A172 (cell line): ENCODE measurements at places on chromosomes 7 and 10. TPM values are rescaled to one million over a fixed set of nuclear protein-coding genes. Genes with fewer than 3 reads are reported as not detected.

The TMEM236 gene
- 0.05 and 0.12 TPM in 2 replicates for total RNA-seq

GRCh38 chr10:116198676-116199035 is 74.3 kb downstream of the GFRA1 start:
- DNase-seq, result no peak

DNA sequence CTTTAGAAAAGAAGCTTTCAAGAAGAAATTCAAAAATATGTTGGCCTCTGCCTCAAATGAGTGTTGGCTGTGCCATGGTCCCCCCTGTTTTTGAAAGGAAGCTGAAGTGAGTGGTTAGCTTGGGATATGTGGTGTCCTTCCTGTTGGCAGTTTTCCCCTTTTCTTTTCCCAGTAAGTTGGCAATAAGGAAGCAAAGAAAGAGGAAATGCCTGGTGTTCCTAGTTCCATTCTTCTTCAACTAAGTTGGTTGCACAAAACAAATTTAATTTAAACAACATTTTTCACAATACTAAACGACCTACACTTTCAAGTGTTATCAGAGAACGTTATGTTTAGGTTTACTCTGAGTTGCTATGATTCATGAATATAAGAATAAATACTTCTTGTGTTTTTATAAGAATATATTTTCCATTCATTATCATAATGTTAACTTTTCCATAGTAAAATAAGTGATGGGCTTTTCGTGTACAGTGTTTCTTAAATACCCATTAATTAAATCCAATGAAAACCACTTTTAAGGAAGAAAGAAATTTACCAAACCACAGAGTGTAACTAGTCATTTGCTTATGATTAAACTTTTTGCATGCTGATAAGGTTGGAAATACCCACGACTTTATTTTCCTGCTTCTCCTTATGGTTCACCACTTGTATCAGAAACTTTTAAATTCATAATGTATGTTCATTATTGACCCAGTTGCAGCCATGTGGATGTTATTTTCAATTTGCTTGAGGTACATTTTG is 7.7 kb downstream of the HDAC9 start:
- no peak for DNase-seq

DNA sequence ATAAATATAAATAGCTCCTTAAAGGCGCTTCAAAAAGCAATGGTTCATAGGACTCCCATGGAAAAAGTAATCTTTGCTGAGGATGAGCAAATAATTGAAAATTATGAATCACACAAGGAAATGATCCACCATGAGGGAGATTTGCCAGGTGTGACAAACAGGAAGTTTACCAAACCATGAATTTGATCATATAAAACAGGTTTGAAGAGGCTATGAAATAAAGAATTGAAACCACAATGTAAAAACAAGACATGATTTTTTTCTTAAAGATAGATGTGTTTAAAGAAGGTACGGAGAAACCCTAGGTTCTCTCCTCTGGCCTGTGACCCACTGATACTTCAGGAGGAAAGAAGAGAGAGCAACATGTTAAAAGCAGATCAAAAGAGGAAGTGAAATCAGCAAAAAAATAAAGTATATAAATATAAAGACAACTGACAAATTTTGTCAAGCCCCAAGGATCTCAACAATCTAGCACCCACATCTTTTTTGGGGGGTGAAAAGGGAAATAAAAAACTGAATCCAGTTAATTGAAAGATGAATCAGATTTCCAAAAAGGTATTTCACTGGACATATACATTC is 111.3 kb upstream of the ASAH2 start:
- DNase-seq, result peak; percentile 7

DNA sequence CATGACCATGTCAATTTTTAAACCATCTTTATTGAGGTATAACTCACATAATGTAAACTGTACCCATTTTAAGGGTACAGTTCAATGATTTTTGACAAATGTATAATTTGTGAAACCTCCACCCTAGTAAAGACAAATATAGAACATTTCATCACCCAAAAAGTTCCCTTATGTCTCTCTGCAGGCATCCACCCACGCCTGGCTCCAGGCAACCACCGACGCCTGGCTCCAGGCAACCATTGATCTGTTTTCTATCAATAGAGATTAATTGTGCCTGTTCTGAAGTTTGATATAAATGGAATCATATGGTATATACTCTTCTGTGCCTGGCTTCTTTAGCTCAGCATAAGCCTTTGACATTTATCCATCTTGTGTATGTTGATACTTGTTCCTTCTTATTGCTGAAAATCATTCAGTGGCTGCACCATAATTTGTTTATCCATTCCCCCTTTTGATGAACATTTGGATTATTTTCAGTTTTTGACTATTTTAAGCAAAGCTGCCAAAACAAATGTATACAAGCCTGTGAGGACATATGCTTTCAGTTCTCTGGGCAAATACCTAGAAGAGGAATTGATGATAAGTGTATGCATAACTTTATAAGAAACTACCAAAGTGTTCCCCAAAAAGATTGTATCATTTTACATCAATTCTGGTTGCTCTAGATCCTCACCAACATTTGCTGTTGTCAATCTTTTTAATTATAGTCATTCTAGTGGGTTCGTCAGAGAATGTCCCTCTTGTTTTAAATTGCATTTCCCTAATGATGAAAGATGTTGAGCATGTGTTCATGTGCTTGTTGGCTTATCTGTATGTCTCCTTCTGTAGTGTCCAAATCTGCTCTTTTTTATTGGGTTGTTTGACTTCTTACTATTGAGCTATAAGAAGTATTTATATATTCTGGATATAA is 55.7 kb upstream of the HECTD2 start:
- no peak for DNase-seq

DNA sequence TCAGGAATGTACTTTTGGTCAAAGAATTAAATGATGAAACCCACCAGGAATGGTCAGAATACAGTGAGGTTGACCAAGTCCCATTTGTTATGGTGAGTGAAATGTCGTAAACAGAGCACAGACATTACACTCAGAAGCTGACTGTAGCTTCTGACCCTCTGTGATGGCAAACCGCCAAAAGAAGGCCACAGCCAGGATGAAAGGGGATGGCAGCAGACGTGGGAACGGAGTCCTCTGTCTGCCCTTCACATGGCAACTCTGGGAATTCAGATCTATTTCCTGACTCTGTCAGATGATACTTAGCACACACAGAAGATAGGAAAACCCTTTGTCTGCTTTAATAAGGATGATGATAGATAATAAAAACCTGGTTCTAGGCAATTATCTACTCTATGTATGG is 757.1 kb downstream of the SORCS3 start:
- no peak for DNase-seq

The GNGT1 gene
- total RNA-seq, result 0.24 and 0.67 TPM in 2 replicates

GRCh38 chr7:141686670-141687069 is 15.3 kb downstream of the DENND11 start:
- no peak for DNase-seq

The ADRA2A gene
- not detected in 2 replicates for total RNA-seq

- no peak for DNase-seq
Measured at GRCh38 chr10:29643771-29644501, 9.2 kb upstream of the SVIL start.

The OR9A2 gene
- total RNA-seq, result not detected in 2 replicates

DNA sequence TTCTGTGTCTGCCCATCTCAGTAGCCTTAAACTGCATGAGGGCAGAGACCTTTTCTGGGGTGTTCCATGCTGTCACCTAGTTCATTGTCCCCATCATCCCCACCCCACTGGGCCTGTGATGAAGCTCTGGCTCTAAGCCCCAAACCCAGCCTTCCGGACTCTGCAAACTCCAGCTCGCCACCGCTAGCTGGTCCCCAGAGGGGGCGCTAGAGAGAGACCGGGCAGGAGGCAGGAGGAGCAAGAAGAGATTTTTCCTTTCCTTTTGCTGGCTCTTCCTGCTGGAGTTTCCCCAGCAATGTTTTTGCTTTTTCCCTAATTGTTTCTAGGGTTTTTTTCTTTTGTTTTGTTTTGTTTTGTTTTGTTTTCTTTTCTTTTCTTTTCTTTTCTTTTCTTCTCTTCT is 234.4 kb downstream of the TEX36 start:
- DNase-seq, result peak; percentile 3

DNA sequence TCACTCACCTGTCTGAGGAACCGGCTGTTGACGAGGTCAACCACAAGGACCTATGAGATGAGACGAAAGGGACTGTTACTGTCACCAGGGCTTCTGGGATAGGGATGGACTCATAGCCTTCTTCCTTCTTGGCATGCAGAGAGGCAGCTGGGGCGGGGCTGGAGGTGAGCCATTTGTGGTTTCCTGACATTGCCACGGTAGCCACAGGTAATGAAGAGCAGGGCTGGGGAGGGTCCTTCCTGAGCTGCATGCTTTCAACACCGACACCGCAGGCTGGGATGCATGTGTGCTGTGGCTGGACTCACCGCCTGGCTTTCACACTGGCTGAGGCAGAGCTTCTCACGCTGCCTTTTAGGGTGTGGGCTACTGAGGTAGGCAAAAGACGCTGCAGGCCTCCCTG is 46.4 kb upstream of the MKRN1 start:
- DNase-seq, result no peak

GRCh38 chr7:140214075-140214684 is 37.4 kb upstream of the KDM7A start:
- DNase-seq, result no peak

GRCh38 chr10:37667736-37668135 is 189.7 kb downstream of the ZNF248 start:
- DNase-seq, result no peak

DNA sequence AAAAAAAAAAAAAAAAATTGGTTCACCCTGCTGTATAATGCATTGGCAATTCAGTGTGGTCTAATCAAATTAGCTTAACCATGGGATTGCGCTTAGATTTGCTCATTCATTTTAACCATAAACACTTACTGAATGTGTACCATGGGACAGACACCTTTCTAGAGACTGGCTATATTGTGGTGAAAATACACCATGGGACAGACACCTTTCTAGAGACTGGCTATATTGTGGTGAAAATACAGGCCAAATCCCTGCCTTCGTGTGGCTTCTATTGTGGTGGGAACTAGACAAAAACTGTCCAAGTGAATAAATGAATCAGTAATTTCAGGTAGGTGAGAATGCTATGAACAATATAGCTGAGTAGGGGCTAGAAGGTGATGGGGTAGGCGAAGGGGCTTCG is 10.2 kb upstream of the REPIN1 start:
- no peak for DNase-seq

DNA sequence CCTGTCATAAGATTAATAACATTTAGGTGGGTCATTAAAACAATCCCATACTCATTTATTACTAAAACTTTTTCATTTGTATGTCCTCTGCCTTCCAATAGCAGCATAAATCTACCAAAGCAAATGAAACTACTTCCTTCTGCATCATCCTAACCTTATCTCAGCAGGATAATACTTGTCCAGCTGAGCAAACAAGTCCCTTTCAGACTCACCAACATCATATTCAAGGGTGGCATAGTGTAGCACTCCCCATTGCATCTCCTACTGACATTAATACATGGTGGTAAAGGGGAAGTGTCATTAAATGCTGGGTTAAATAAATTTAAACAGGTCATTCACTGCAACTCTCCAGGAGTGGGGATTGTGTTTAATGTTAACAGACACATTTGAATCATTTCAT is 3.4 kb upstream of the MINDY3 start:
- DNase-seq, result no peak

DNA sequence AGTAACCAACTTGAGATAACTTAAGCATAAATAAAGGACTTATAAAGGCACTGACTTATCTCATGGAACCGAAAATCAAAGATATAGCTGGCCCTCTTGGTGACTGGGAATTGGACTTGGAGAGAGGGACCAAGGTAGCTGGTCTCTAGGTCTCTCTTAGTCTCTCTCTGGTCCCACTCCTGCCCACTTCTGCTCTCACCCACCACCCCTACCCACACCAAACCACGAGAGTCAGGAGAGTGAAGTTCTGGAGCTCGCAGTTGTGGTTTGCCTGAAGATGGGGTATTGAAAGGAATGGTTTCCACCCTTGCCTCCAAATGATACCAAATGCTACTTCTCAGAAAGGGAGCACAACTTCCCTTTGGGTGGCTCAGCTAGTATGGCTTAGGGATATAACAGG is 216.3 kb downstream of the LRMDA start:
- no peak for DNase-seq

DNA sequence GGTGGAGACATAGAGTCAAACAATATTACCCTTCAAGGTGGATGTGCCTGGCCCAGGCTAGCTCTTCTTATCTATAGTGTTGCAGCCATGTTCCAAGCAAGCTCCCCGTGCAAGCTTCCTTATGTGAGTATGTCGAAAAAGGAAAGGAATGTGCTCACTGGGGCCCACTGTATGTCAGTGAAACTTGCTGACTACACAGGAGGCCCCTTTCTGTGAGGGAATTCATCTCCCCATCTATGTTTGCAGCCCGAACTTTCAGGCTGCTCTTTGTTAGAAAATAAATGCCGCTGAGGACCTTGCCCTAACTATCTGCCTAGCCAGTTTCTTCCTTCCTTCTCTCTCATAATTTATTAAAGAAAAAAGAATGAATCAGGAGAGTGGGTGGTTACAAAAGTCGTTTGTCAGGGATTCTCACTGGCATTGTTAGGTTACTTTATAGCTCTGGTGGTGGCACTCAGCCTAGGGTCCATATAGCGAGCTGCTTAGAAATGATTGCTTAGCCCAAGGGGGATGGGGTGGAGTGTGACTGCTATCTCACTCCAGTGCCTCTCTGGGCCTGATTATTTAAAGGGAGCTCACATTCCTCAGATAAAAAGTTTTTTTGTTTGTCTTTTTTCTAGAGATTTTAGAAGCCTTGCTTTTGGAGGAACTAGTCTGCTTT is 302.1 kb downstream of the ABCA13 start:
- DNase-seq, result no peak

GRCh38 chr7:127666602-127667001 is 14.6 kb downstream of the SND1 start:
- DNase-seq, result no peak

- DNase-seq, result no peak
Measured at GRCh38 chr10:76550806-76551205, 1086.8 kb downstream of the KCNMA1 start.

The NFE2L3 gene
- 104 and 110 TPM in 2 replicates for total RNA-seq

DNA sequence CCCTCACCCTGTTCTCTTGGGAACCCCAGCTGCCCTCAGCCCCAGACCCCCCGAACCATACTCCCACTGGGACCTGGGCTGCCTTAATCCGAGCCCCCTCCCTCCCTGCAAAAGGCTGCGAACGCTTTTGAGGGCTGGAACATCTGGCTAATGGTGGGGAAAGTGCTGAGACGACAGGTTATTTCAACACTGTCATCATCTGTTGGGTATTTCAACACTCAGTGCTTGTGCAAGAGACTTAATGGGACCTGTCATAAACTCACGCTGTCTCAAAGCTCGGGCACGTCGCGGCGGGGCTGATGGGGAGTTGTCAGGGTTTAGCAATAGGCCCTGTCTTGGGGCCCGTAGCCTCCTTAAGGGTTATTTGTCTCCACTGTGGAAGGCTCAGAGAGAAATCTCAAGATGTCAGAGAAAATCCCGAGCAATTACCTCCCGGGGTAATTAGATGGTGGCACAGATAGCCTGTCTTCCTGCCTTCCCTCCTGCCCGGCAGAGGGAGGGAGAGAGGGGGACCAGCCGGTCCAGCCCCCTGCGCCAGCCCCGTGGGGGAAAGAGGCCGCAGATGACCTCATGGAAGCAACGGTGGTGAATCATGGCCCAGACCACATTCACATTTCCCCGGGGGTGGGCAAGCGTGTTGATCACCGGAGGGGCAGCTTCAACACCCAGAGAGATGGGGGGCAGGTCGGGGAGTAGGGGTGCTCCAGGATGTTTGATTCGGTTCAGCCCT is 88.7 kb upstream of the MYL10 start:
- peak; percentile 91 for DNase-seq

The ACSM6 gene
- 0.12 TPM in 1 of 2 replicates, not detected in the other for total RNA-seq

GRCh38 chr10:24669285-24669852 is 54.3 kb downstream of the ARHGAP21 start:
- no peak for DNase-seq
